ENCODE measurements at places on chromosomes 4 and X. TPM values are rescaled to one million over a fixed set of nuclear protein-coding genes. Genes with fewer than 3 reads are reported as not detected.

GRCh38 chr4:185740471-185740873 is 71.5 kb downstream of the SORBS2 start:
- DNase-seq: no peak
- H3K4me1 ChIP-seq: peaks cover 75% of the 10 kb centered on the region
- no peak overlapping the region for H3K27ac ChIP-seq
- no peaks in the 10 kb centered on the region for H3K27me3 ChIP-seq
- no peaks in the 10 kb centered on the region for H3K36me3 ChIP-seq

The GAB1 gene
- 106 TPM for total RNA-seq

The OSTC gene
- 47.7 TPM for total RNA-seq

DNA sequence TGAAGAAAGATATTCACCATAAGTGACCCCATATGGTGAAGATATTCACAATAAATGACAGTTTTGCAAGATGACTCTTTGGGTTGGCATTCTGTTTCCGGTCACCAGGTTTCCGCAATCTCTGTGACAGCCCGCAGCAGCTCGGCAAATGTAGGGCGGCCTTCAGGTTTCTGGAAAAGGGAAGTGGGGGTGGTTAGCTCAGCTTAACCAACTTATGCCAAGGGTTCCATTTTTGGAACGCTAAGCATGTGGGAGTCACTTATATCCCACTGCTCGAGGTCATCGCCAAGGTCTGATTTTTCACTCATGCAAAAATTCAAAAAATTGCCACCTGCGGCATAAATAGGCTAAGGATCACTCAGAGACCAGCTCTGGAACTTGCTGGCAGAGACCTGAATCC is 51.0 kb downstream of the NIPAL1 start:
- no peaks in the 10 kb centered on the region for H3K4me1 ChIP-seq
- no peak for DNase-seq
- no peaks in the 10 kb centered on the region for H3K36me3 ChIP-seq
- H3K27ac ChIP-seq: no peak overlapping the region

- H3K27ac ChIP-seq: no peak overlapping the region
- H3K4me3 ChIP-seq: no peak overlapping the region
- no peaks in the 10 kb centered on the region for H3K27me3 ChIP-seq
Measured at GRCh38 chrX:148647651-148648050, 147.2 kb downstream of the AFF2 start.

The HSFX3 gene
- 0.21 TPM for total RNA-seq

All from heart right ventricle (tissue), 16 donors.